Ureter (tissue), 1 donor: ENCODE measurements at places on chromosomes 12 and 14. TPM values are rescaled to one million over a fixed set of nuclear protein-coding genes. Genes with fewer than 3 reads are reported as not detected.

DNA sequence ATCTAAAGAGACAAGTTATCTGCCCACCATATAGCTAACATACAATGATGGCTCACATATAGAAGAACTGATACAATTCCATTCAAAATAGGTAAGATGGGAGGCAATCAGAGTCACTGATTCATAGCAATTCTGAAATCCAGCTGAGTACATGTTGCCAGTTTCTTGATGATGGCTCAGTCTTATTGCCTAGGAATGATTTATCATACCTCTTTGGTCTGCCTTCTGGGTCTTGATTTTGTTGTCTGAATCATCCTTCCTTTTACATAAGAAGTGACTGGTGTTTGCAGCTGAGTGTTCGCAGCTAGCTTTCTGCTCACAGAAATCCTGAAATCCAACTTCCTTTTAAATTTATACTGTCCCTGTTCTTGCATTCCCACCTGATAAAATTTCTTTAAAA lies 463.2 kb upstream of the MGAT4C start:
- no peak for DNase-seq

DNA sequence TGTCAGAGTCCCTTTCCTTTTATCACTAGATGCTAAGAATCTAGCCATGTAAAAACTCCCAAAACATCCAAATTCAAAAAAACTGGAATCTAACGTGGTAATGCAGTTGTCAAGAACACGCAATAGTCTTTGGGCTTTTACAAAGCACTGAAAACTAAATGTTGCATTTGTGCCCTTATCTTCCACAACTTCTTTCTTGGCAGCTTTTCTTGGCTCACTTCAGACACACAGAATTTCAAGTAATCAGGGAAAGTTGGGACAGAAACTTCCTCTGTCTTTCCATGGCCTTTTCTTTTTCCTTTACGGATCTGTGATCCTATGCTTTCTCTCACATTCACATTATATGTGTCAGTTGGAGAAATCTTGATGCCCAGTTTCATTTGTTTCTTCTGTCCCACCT lies 136.0 kb downstream of the CRADD start:
- no peak for DNase-seq

DNA sequence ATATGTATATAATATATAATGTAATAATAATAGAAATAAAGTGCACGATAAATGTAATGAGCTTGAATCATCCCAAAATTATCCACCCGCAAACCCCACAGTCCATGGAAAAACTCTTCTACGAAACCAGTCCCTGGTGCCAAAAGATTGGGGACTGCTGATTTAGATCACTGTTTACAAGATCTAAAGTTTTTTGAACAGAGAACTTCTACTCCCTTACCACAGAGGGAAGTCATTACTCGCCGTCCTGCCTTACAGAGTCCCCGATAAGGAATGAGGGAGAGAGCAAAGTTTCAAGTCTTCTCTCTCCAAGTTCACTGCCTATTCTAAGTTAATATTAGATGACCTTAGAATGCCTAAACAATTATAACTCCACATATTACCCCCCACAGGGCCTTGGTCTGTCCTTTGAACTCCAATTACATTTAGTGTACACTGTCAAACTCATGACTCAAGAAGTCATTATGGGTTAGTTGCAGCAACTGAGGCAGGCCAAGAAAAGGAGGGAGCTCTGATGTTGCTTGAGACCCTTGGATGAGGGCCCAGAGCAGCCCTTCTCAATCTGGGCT lies 21.8 kb upstream of the DHRS4 start:
- no peak for DNase-seq

- no peak for DNase-seq
Measured at GRCh38 chr14:34129927-34130552, 179.2 kb upstream of the EGLN3 start.

- DNase-seq: no peak
Measured at GRCh38 chr12:44405297-44405696, 470.8 kb downstream of the NELL2 start.

DNA sequence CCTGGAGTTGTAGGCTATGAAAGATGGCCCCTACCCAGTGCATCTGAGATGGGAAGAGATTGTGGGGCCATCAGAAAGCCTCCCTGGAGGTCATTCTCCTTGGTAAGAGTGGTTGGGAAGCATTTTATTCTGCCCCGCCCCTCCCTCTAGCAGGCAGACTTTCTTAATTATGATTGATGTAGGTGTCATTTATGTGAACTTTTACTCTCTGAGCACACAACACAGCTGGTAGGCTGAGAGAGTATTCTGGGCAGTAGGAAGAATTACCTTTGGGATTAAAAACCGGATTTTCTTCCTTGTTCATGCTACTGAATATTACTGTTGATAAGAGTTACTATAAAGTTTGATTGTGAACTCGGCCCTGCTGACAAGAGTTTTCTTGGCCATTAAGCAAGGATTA lies 266.8 kb downstream of the TTC6 start:
- no peak for DNase-seq

DNA sequence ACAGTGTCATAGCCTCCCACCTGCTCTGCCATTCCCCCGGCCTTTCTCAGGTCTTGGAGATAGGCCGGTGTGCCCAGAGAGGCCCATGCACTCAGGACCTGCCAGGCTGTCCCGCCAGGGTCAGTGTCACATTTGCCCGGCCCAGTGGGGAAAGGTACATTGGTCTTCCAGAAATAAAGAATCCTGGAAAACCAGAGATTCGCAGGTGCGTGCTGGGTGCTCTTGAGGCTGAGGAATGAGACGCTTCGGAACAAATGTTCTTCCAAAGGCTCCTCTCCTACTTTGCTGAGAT lies 205.8 kb upstream of the RTL1 start:
- DNase-seq: no peak

DNA sequence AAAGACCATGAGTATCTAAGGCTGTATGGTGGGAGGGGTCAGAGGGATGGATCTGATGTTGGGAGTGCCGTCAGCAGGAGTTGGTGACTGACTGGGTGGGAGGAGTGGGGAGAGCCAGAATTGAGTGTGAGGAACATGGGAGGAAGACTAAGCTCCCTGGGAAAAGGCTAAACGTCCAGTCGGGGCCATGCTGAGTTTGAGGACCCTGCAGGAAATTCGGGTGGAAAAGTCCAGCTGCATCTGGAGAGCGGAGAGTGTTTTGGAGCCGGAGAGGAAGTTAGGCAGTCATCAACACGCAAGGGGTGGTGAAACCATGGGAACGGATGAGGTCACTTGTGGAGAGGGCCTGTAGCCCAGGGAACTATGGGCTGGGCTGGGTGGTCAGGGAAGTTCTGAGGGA lies 60.9 kb downstream of the ELK3 start:
- no peak for DNase-seq

GRCh38 chr12:96522690-96523089 lies 33.3 kb downstream of the CFAP54 start:
- DNase-seq: no peak

GRCh38 chr14:60705100-60705499 lies 19.1 kb downstream of the SIX4 start:
- DNase-seq: no peak

- DNase-seq: no peak
Measured at GRCh38 chr12:85527192-85527591, 247.2 kb downstream of the ALX1 start.

- peak; percentile 54 for DNase-seq
Measured at GRCh38 chr12:93571925-93572711, at the start of gene SOCS2. Gene SOCS2, plus strand, starts transcription at chr12:93572675. Its CDS starts 223 bp downstream, at chr12:93572898.

DNA sequence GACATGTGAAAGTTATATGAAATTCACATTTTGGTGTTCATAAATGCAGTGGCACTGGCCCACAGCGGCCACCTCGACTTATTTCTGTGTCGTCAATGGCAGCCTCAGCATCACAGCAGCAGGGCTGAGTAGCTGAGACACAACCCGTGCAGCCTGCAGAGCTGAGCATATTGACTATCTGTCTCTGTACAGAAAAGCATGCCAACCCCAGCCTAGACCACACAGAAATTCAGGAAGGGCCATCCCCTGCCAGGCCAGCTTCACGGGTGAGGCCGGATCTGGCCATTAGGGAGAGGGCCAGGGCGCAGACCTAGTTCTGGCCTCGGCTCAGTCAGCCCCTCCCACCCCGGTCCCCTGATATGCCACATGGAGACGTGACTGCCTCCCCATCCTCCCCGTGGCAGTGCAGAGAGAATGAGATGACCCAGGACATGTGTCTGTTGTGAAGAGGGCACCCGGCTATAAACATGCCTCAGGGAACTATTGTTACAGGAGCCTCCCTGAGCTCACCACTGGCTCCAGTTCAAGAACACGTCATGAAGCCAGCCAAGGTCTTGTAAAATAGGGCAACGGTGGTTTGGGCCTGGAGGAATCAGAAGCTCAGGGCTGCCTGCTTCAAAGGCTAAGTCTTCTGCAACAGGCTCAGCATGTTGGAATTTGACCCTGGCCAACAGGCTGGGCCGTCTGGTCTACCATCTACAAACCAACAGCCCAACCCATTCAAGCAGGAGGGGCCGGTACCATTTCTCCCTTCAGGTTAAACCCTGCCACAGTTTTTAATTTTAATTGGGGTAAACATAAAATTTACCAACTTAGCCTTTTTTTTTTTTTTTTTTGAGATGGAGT lies 25.5 kb downstream of the SCARB1 start:
- DNase-seq: peak; percentile 85

GRCh38 chr14:57485635-57486034 lies 8.0 kb downstream of the CCDC198 start:
- no peak for DNase-seq

- no peak for DNase-seq
Measured at GRCh38 chr14:32706721-32707519, 231.8 kb upstream of the NPAS3 start.

DNA sequence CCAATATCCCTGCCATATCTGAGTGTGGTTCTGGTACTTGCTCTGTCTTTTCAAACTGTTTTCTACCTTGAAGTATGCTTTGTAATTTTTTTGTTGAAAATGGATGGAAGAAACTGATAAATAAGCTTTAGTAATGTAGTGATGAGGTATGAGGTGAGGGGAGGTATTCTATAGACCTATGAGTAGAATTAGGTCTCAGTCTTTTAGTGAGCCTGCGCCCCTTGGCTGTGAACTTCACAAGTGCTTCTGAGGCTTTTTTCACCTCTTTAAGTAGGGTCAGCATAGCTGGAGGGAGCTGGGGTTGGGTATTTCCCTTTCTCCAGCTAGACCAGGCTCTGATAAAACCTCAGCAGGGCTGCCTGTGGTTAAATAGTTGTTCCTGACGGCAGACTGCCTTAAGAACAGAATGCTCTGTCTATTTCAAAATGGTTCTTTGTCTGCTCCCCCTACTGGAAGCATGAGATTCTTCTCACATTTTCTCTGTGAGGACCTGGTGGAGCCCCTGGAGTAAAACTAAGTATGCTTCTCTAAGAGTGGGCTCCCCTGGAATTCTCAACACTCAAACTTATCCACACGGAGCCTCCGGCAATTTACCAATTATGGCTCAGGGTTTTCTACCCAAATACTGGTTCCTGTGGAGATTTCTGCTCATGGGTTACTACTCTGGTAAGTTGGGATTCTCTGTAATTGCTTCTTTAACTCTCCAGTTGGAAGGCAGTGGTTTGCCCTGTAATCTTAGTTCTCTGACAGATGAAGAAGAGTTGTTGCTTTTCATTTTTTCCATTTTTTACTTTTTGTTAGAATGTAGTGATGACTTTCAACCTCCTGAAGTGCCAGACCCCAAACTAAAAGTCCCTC lies 13.1 kb downstream of the KRT5 start:
- DNase-seq: no peak

DNA sequence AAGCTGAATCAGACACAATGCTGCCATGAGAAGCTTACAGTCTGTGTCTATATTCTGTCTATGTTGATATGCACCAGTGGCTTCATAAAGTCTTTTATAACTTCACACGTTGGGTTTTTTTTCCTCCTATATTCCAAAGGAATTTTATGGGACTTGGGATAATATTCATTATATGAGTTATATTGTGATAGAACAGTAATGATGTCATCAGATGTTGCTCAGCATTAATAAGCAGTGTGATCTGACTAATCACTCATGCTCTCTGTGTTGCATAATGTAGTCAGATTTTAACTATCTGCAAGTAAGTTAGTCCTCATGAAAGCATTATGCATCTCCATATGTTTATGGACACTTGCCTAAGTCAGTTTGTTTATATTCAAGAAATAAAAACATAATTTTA lies 159.6 kb downstream of the PLCZ1 start:
- DNase-seq: no peak

DNA sequence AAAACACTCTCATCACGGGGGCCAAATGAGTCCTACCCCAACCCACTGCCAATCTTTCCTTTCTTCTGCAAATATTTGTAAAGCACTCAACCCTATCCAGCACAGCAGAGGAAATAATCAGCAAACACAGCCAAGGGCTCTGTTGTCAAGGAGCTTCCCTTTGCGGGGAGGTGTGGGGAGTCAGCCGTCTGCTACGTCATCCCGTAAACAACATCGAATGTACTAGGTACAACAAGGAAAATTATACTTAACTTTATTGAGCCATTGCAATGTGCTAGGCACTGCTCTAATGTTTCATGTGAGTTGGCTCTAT lies 22.8 kb downstream of the TMEM63C start:
- DNase-seq: no peak

DNA sequence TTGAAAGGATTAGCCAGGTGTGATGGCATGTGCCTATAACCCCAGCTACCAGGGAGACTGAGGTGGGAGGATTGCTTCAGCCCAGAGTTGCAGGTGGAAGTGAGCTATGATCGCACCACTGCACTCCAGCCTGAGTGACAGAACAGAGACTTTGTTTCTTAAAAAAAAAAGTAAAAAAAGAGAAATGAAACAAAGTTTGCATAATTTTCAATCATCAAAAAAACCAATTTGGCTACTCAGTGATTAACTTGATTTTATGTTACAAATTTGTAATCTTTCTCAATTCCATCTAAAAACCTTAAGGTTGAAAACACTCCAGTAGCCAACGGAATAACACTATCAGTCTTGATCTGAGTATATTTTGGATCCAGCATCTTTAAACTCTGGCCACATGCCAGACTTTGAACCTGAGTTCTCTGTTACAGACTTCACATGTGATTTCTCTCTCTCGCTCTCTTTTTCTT lies 12.6 kb upstream of the DENND5B start:
- no peak for DNase-seq

DNA sequence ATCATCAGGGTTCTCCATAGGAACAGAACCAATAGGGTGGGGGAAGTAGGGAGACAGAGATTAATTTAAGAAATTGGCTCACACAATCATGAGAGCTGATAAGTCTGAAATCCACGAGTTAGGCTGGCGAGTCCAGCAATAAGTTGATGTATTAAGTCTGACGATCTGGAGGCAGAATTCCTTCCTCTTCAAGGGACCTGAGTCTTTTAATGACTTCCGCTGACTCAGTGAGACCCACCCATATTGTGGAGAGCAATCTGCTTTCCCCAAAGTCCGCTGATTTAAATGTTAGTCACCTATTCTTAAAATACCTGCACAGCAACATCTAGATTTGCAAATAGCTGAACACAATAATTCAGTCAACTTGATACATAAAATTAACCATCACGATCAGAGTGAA lies 97.8 kb downstream of the SPTSSA start:
- DNase-seq: no peak

The GRIP1 gene
- 31.1 TPM for total RNA-seq

The KRT75 gene
- not detected for total RNA-seq

The RIMBP2 gene
- total RNA-seq: 0.57 TPM

The SLC25A21 gene
- 2.2 TPM for total RNA-seq

The PZP gene
- 0.34 TPM for total RNA-seq

The GLS2 gene
- total RNA-seq: 4.5 TPM

The TMPRSS12 gene
- not detected for total RNA-seq

The PSMA3 gene
- total RNA-seq: 185 TPM

The ACOT6 gene
- total RNA-seq: not detected

The SLC16A7 gene
- 33.4 TPM for total RNA-seq

The AVPR1A gene
- 17.2 TPM for total RNA-seq

The PLEKHD1 gene
- 0.10 TPM for total RNA-seq

The TAS2R30 gene
- 11.8 TPM for total RNA-seq

The GNB3 gene
- 4.5 TPM for total RNA-seq

The APOF gene
- not detected for total RNA-seq

The SELPLG gene
- 4.3 TPM for total RNA-seq

The KRT73 gene
- total RNA-seq: not detected

The MAP1LC3B2 gene
- total RNA-seq: not detected

The TRIP11 gene
- 83.5 TPM for total RNA-seq
